ENCODE measurements at places on chromosomes 1 and 21.

- no peak for DNase-seq
- no peaks in the 10 kb centered on the region for H3K36me3 ChIP-seq
- H3K4me1 ChIP-seq = no peaks in the 10 kb centered on the region
- H3K4me3 ChIP-seq = no peak overlapping the region
These were observed 57.9 kb upstream of the KANK4 start for GRCh38 chr1:62377043-62377562.

DNA sequence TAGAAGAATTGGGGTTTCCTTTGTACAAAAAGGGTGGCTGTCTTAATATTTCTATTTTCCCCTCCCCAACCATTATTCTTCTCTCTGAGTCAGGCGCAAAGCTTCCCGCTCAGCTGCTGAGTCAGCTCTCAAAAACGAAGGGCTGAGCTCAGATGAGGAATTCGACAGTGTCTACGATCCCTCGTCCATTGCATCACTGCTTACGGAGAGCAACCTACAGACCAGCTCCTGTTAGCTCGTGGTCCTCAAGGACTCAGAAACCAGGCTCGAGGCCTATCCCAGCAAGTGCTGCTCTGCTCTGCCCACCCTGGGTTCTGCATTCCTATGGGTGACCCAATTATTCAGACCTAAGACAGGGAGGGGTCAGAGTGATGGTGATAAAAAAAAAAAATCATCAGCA lies 3.0 kb upstream of the TUFT1 start:
- H3K4me1 ChIP-seq = peaks cover 13% of the 10 kb centered on the region
- H3K36me3 ChIP-seq = no peaks in the 10 kb centered on the region
- H3K27me3 ChIP-seq = no peaks in the 10 kb centered on the region
- DNase-seq = no peak
- H3K4me3 ChIP-seq = no peak overlapping the region

DNA sequence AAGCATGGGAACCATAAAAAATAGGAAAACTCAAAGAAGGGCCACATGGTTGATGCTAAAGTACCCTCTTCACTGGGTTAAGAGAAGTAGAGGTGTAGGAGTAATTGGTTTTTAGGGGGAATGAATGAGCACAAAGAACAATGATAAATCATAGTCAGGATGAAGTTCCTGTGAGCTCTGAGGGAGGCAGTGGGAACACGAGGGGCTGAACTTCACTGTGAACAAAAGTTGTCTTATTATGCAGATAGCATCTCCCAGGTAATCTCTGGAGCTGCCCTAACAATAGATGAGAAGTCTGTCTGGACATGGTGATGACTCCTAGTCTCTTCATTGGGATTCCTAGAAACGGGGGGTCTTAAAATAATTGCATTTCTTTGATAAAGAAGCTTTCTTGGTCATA lies 127.9 kb downstream of the DNM3 start:
- H3K4me3 ChIP-seq = no peak overlapping the region
- no peak for DNase-seq
- H3K36me3 ChIP-seq = no peaks in the 10 kb centered on the region
- H3K27ac ChIP-seq = no peak overlapping the region
- H3K27me3 ChIP-seq = no peaks in the 10 kb centered on the region

- H3K27ac ChIP-seq = no peak overlapping the region
- DNase-seq = no peak
- H3K4me1 ChIP-seq = no peaks in the 10 kb centered on the region
- H3K27me3 ChIP-seq = no peaks in the 10 kb centered on the region
These were observed 162.1 kb downstream of the GRIK3 start for GRCh38 chr1:36872126-36872754.

DNA sequence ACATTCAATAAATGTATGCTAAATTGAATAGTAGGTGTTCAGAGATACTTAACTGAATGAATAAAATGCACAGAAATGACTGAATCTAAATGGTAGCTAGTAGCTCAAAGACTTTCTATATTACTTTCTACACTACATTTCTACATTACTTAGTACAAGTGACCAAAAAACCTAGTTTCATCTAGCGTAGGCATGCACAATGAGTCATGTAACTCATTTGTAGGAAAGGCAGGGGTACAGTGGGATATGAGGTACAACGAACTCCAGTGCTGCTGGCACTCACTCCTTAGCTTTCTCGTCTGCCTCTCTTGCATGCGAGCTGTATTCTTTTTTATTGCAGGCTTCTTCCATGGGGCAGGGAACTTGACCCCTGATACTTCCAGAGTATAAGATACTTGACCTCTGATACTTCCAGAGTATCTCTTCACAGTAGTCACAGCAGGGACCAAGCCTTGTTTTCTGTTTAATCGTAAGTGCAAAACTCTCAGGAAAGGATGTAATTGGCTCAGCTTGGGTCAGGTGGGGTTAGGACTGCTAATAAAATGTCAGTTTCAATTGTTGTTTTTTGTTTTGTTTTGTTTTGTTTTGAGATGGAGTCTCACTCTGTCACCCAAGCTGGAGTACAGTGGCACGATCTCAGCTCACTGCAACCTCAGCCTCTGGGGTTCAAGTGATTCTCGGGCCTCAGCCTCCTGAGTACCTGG lies 4.9 kb upstream of the ATP2B4 start:
- H3K27me3 ChIP-seq = no peaks in the 10 kb centered on the region
- no peak for DNase-seq
- peaks cover 13% of the 10 kb centered on the region for H3K4me1 ChIP-seq
- H3K36me3 ChIP-seq = no peaks in the 10 kb centered on the region
- no peak overlapping the region for H3K4me3 ChIP-seq

DNA sequence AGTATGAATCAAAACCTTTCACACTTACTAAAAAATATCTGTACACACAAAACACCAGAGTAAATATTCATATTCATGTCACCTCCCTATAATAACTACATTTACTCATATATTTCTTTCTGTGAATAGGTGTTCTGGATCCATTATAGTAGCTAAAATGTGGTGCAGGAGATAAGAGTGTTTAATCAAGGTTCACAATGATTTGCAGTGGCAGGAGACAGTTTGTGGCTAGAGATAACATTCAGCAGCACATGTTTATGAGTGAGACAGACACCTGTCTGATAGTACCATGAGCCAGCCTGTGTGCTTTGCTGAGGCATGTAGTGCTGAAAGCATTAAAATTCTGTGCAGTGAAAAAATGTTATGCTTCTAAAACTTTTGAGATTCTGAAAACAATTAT lies 410.3 kb downstream of the SRGAP2C start:
- no peak for DNase-seq
- H3K4me1 ChIP-seq = no peaks in the 10 kb centered on the region
- no peaks in the 10 kb centered on the region for H3K36me3 ChIP-seq
- no peak overlapping the region for H3K4me3 ChIP-seq

- no peaks in the 10 kb centered on the region for H3K4me1 ChIP-seq
- no peak for DNase-seq
- H3K4me3 ChIP-seq = no peak overlapping the region
- no peak overlapping the region for H3K27ac ChIP-seq
These were observed 47.0 kb downstream of the EXO1 start for GRCh38 chr1:241895013-241895412.

DNA sequence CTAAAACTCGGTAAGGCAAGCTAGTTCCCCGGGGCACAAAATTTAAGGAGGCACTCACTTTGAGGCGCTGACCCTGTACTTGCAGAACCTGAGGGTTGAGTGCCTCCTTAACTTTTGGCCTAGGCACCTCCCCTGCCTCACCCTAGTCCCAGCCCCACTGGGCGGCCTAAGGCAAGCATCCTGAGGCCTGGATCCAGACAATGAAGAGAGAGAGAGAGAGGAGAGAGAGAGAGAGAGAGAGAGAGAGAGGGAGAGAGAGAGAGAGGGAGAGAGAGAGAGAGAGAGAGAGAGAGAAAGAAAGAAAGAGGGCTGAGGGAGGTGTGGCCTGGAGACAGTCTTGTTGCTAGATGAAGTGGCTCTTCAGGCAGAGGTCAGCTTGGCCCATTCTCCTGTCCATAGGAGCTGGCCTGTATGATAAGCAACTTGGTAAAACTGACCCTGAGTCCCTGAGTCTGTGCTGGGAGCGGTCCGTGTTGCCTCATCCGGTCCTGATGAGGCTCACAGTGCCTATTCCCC lies 7.4 kb upstream of the LRRN2 start:
- no peak overlapping the region for H3K4me3 ChIP-seq
- H3K4me1 ChIP-seq = no peaks in the 10 kb centered on the region
- DNase-seq = no peak

DNA sequence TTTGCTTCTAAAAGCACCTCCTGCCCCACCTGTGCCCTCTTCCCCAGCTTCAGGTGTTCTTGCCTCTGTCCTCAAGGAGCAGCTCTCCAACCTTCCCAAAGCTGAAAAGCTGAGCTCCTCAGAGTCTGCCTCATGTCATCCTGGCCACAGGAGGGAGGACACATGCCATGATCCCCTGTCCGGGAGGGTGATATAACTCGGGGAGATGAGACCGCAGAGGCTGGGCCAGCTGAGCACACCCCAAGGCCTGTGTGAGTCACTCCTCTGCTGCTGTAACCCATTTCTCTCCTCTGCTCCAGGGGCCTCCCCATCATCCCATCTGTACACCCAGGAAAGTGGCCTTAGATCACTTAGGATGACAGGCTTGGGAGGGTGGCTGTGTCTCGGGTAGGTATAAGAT lies 49.8 kb downstream of the EPHB2 start:
- DNase-seq = no peak
- no peak overlapping the region for H3K4me3 ChIP-seq
- no peak overlapping the region for H3K27ac ChIP-seq
- peaks cover 7% of the 10 kb centered on the region for H3K4me1 ChIP-seq
- no peaks in the 10 kb centered on the region for H3K36me3 ChIP-seq
- no peaks in the 10 kb centered on the region for H3K27me3 ChIP-seq

GRCh38 chr1:71667216-71667615 lies 586.4 kb upstream of the ZRANB2 start:
- H3K27ac ChIP-seq = no peak overlapping the region
- no peak overlapping the region for H3K4me3 ChIP-seq
- H3K36me3 ChIP-seq = no peaks in the 10 kb centered on the region

GRCh38 chr1:65512383-65512782 lies 91.9 kb downstream of the LEPR start:
- H3K36me3 ChIP-seq = no peaks in the 10 kb centered on the region
- H3K4me3 ChIP-seq = no peak overlapping the region
- no peaks in the 10 kb centered on the region for H3K27me3 ChIP-seq
- no peak for DNase-seq
- H3K4me1 ChIP-seq = no peaks in the 10 kb centered on the region
- no peak overlapping the region for H3K27ac ChIP-seq

- no peak overlapping the region for H3K4me3 ChIP-seq
- DNase-seq = no peak
- no peak overlapping the region for H3K27ac ChIP-seq
- no peaks in the 10 kb centered on the region for H3K4me1 ChIP-seq
- no peaks in the 10 kb centered on the region for H3K36me3 ChIP-seq
These were observed 52.4 kb upstream of the SSX2IP start for GRCh38 chr1:84742653-84743052.

- H3K27me3 ChIP-seq = no peaks in the 10 kb centered on the region
- H3K36me3 ChIP-seq = no peaks in the 10 kb centered on the region
- no peak for DNase-seq
These were observed 112.3 kb downstream of the RPS6KC1 start for GRCh38 chr1:213163278-213163711.

- no peaks in the 10 kb centered on the region for H3K36me3 ChIP-seq
- no peak overlapping the region for H3K4me3 ChIP-seq
- H3K27ac ChIP-seq = no peak overlapping the region
- H3K27me3 ChIP-seq = no peaks in the 10 kb centered on the region
These were observed 136.8 kb upstream of the IGSF21 start for GRCh38 chr1:17970757-17971156.

- H3K27me3 ChIP-seq = no peaks in the 10 kb centered on the region
- no peak overlapping the region for H3K27ac ChIP-seq
- no peak for DNase-seq
- no peak overlapping the region for H3K4me3 ChIP-seq
- peaks cover 9% of the 10 kb centered on the region for H3K4me1 ChIP-seq
These were observed 13.4 kb downstream of the PROK1 start for GRCh38 chr1:110464340-110464739.

DNA sequence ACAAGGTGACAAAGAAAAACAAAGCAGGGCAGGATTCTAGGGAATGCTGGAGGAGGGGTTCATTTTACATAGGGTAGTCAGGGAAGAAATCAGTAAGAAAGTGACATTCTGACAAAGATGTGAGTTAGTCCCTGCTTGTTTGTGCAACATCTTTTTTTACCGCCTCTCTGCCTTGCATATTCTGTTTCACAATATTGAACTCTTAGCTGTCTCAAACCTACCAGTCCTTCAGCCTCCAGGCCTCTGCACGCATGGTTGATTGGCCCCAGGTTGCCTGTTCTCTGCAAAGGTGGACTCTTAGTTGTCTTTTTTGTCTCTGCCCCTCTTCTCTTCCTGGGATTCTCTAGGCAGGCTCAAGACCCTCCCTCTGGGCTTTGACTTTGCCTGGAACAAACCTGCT lies 152.2 kb upstream of the RUNX1 start:
- H3K27ac ChIP-seq = no peak overlapping the region
- no peak overlapping the region for H3K4me3 ChIP-seq
- no peak for DNase-seq
- peaks cover 10% of the 10 kb centered on the region for H3K4me1 ChIP-seq
- H3K36me3 ChIP-seq = no peaks in the 10 kb centered on the region

GRCh38 chr1:237448042-237448441 lies 406.1 kb downstream of the RYR2 start:
- no peaks in the 10 kb centered on the region for H3K4me1 ChIP-seq
- no peaks in the 10 kb centered on the region for H3K36me3 ChIP-seq
- no peak overlapping the region for H3K27ac ChIP-seq
- no peak overlapping the region for H3K4me3 ChIP-seq
- no peaks in the 10 kb centered on the region for H3K27me3 ChIP-seq
- DNase-seq = no peak

- no peak overlapping the region for H3K4me3 ChIP-seq
- no peaks in the 10 kb centered on the region for H3K27me3 ChIP-seq
- DNase-seq = no peak
- H3K27ac ChIP-seq = no peak overlapping the region
These were observed 21.8 kb upstream of the CNIH3 start for GRCh38 chr1:224594360-224594759.

- no peak for DNase-seq
- no peak overlapping the region for H3K4me3 ChIP-seq
- no peaks in the 10 kb centered on the region for H3K36me3 ChIP-seq
- no peak overlapping the region for H3K27ac ChIP-seq
- no peaks in the 10 kb centered on the region for H3K4me1 ChIP-seq
These were observed 214.9 kb downstream of the GABPA start for GRCh38 chr21:25949701-25950100.

GRCh38 chr1:7315316-7315715 lies 455.8 kb upstream of the VAMP3 start:
- no peaks in the 10 kb centered on the region for H3K27me3 ChIP-seq
- no peak overlapping the region for H3K4me3 ChIP-seq
- no peak for DNase-seq
- H3K4me1 ChIP-seq = no peaks in the 10 kb centered on the region
- H3K27ac ChIP-seq = no peak overlapping the region
- no peaks in the 10 kb centered on the region for H3K36me3 ChIP-seq
